Activated CD8-positive, alpha-beta memory T cell treated with anti-CD3 and anti-CD28 coated beads for 1 hour (primary cell): ENCODE measurements at places on chromosomes 11 and 22.

GRCh38 chr11:13713982-13714381 lies 45.5 kb downstream of the FAR1 start:
- no peak for DNase-seq

DNA sequence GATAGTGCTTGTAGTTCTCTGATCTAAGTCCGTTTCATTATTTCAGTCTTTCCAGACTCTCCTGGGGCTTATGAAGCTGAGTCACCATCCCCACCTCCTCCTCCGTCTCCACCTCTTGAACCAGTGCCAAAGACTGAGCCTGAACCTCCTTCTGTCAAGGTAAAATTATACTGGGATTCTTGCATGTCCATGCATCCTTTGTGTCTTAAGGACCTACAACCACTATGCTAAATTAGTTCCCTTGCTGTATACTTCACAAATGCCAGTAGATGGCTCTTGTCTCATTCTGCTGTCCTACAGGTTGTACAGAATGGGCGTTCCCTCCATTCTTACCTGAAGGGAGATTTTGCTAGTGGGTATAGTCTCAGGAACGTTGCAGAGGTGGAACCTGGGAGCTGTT lies 42.2 kb downstream of the POLD3 start:
- DNase-seq, result no peak

DNA sequence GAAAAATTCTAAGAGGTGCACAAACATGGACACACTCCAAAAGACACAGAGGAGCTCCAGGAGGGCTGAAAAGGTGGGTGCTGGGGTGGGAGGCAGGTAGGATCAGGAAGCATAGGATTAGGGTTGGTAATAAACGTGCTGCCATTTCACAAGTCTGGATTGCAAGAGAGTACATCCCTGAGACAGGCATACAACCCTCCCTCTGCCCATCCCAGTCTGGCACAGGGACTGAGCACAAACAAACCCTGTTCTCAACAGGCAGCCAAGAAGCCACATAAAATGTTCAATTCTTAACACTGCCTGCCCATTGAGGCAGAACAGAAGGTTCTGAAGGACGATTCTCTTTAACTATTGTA lies 18.5 kb downstream of the SLC35F2 start:
- no peak for DNase-seq

DNA sequence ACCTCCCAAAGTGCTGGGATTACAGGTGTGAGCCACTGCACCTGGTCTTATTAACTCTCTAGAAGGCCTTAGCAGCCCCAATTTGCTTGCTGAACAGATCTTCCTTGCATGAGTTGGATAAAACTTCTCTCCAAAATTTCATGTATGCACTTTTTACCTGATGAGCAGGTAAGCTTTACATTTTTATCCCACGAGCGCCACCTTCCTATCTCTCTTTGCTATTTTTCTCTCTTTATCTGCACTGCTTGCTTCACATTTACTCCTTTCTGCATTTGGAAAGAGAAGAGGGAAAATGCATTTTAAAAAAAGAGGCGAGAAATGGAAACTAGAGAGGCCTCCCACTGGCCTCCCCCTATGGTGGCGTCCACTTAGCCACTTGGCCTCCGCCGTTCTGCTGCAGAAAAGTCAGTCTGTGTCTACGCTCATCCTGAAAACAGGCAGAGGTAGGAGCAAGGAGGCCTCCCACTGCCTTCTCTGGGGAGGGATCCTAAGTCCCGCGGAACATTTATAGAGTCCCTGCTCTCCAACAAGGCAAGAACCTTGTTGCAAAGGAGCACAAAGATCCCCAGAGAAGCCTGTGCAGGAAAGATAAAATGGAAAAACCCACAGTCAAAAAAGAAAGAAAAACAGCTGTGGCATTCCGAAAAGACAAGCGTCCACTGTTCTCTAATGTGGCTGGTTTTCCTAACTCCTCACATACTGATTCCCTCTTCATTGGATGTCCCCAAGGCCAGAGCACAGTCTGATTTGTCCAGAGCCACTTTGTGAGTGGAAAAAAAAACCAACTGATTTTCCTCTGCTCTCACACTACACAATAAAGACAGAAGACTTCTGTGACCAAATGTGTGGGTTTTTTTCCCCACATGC lies 62.2 kb upstream of the INCENP start:
- DNase-seq, result no peak

GRCh38 chr22:47276991-47277390 lies 514.5 kb downstream of the TBC1D22A start:
- no peak for DNase-seq

DNA sequence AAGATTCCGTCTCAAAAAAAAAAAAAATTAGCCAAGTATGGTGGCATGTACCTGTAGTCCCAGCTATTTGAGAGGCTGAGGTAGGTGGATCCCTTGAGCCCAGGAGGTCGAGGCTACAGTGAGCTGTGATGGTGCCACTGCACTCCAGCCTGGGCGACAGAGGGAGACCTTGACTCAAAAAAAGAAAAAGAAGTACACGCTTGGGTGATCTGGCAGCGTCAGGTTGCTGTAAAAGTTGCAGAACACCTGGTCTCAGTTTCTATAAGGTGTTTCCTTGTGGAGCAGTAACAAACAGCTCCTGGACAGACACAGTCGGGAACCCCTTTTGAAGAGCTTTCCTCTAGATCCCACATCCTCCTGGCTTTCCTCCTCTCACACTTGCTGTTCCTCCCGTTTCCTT lies 45.8 kb downstream of the SCGB1A1 start:
- DNase-seq, result no peak

DNA sequence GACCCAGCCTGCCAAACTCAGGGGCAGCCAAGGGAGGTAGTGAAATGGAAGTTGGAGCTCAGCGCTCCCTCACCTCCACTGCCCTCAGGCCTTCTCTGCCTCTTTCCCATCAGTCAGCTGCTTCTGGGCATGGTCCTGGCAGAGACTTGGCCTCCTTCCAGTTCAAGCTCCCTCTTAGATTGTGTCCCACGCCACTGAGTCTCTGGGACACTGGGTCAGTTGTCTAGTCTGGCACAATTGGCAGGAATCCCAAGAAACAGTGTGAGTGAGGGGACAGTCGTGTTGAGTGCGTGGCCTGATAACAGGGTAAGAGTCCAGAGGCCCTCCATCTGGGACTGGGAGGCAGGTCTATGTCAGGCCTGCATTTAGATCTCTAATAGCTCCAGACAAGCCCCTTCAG lies 7.1 kb upstream of the SLC35E4 start:
- no peak for DNase-seq

DNA sequence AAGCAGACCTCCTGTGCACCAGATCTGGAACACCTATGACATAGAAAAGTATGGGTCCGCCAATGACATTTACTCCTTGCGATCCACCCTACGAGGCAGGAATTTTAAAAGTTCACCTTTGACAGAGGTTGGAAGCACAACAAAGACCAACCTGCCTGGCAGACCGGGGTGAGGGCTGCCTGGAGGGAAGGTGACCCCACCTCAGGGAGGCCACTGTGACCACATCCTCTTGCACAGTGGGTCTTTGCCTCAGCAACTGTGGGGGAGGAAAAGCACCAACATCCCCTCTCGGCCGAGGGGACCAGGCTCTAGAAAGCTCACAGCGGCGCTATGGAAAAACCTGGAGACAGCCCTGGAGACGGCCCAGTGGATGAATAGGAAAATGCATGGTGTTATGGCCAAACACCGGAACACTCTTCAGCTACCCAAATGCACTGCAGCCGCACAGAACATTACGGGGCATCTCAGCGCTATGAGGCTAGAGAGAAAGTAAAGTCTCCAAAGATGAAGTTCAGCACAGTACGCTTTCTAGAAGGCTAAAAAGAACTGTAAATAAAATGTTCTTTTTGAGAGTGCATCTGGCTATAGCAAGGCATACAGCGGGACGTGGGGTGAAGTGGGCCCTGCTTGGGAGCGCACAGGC lies 1.8 kb upstream of the SHISAL1 start:
- no peak for DNase-seq

DNA sequence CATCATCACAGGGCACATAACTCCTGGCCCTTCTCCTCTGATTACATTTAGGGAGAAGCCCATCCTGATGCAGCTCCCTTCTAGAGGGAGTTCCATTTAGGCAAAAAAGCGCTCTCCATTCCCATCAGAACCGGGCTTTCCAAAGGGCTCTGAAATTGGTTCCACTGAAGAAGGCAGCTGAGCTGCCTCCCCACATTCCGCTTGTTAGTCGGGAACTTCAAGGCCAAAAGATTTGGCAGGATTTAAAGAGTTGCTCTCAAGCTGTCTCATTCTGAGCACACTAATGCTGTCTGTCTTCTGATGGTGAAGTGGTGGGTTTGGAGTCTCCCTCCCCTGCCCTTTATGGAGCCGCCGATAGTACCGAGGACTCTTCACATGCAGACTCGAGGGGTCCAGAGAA lies 26.6 kb upstream of the CABP7 start:
- no peak for DNase-seq

DNA sequence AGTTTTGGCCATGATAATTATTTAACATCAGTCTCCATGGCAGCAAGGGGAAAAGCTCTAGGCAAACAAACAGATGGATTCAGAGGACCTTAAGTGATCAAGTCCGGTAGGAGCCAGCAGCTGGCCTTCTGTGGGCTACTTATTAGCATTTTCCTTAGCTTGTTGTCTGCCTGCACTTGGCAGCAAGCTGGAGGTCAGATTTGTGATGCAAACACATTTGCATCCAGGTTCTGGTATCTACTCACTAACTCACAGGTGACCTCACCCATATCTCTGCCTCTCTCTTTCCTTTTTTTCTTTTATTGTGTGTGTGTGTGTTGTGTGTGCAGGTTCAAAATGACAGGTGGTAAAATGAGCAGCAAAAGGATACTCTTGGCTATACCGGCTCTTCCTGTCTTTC lies 32.3 kb downstream of the ARHGAP42 start:
- no peak for DNase-seq

- DNase-seq, result no peak
Measured at GRCh38 chr11:105241136-105241535, 101.6 kb upstream of the CARD18 start.

- no peak for DNase-seq
Measured at GRCh38 chr11:87423161-87423560, 385.4 kb downstream of the TMEM135 start.

DNA sequence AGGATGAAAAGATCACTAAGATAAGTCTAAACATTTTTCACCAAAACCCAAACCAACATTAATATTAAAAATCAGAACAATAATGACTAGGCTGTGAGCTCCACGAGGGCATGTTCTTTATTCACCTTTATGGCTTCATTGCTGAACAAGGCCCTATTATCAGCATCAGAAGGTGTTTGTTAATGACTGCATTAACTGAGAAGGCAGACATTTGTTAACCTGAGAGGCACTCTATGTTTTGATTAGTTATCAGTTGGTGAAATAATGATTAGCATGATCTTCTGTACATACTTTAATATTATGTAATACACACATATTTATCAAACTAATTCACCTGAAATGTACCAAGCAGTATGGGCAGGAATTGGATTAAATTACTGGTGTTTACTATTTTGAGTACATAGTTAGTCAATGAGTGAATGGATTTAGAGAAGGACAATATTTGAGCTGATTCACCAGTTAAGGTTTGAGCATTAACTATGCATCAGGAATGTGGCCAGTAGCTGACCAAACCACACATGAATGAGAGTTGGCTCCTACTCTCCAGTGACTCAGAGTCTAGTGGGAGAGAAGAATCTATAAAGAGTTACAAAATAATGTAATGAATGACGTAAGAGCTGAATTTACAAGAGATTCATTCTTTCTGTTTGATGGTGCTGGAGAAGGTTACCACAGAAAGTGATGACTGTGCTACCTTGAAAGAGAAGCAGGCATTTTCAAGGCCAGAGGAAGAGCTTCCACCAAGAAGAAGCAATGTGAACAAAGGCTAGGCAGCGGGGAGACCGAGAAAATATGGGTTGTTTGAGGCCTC lies 6.7 kb downstream of the IL18 start:
- no peak for DNase-seq

GRCh38 chr11:46210133-46210636 lies 67.3 kb upstream of the CREB3L1 start:
- DNase-seq, result no peak

DNA sequence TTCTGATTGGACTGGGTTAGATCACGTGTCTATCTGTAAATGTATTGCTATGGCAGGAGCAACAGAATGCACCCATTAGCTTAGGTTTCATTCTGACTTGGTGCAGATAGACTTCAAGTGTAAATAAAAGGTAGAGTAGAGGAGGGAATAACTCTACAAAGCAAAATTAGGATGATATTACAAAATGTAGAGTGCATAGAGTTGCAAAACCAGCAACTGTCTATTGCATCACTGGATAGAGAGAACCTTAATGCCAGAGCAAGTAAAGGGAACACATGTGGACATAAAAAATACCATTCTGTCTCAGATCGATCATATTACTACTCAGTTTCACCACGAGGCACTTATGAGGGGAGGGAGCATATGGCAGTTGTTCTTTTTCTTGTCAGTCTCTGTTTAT lies 22.0 kb upstream of the CAT start:
- no peak for DNase-seq

DNA sequence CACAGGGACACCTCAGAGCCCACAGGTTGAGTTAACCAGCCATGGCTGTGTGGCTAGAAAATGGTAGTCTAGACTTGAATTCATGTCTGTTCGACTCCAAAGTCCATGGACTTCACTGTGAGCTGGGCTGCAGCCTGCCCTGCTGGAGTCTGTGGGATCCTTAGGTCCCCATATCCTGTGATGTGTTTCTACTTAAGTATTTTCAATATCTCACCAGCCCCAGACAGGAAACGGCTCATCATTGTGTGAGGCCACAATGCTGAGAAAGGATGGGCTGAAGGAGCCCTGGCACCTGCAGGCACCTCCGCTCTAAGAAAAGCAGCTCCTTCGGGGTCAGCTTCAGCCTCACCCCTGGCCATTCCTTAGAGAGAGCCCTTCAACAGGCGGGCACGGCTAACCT lies 93.1 kb downstream of the NAT10 start:
- DNase-seq, result no peak

GRCh38 chr11:6705905-6706535 lies 22.9 kb upstream of the MRPL17 start:
- DNase-seq, result no peak

DNA sequence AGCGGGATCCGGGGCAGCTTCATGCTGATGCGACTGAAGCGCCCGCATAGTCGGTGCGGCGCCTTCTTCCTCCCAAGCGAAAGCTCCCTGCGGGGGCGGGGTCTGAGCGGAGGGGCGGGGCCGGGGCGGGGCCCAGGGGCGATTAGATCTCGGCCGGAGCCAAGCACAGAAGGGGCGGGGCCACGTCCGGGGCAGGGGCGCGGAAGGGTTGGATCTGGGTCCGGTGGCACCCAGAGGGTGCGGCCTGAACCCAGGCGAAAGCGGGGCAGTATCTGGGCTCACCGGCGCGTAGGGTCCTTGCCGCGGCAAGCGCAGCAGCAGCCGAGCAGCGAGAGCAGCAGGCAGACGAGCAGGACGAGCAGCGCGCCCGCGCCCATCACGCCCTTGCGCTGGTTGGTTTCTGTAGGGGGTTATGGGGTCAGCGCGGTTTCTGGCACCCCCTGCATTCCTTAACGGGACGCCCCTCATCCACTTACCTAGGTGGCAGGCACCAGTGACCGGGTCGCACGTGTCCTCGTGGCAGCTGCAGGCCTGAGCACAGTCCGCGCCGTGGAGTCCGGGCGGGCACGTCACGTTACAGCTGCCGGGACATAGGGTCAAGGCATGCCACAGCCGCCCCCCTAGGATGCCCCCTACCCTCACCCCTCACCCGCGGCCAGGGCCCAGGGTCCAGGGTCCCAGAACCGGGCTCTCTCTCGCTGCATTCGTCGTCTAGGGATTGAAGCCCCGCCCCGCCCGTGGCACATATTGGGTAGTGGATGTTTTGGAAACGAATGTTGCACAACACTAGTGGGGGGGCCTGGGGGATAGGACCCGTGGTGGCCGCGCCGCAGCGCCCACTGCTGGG lies 8.1 kb downstream of the SCARF2 start:
- DNase-seq, result peak; percentile 54

GRCh38 chr22:43152357-43153071 lies 1.2 kb downstream of the TSPO start:
- no peak for DNase-seq

- DNase-seq, result no peak
Measured at GRCh38 chr11:130528298-130529261, 80.1 kb downstream of the ADAMTS15 start.
